ENCODE measurements at places on chromosomes 7 and 10. TPM values are rescaled to one million over a fixed set of nuclear protein-coding genes. Genes with fewer than 3 reads are reported as not detected.

Gene ETV1
- 0.31 TPM for total RNA-seq

Gene ADRA2A
- not detected for total RNA-seq

Gene ATRNL1
- not detected for total RNA-seq

Gene PLAC9
- total RNA-seq, result not detected

Gene PPP1R17
- total RNA-seq, result not detected

Gene TSC22D4
- total RNA-seq, result 99.1 TPM

Gene GAD2
- total RNA-seq, result not detected

Gene SPDYE11
- not detected for total RNA-seq

Gene SPDYE17
- total RNA-seq, result not detected

Gene ARHGAP21
- total RNA-seq, result 33.7 TPM

Gene AQP1
- 0.15 TPM for total RNA-seq

Measured in CD8-positive, alpha-beta memory T cell (primary cell).